ENCODE measurements at places on chromosomes 11 and 22.

DNA sequence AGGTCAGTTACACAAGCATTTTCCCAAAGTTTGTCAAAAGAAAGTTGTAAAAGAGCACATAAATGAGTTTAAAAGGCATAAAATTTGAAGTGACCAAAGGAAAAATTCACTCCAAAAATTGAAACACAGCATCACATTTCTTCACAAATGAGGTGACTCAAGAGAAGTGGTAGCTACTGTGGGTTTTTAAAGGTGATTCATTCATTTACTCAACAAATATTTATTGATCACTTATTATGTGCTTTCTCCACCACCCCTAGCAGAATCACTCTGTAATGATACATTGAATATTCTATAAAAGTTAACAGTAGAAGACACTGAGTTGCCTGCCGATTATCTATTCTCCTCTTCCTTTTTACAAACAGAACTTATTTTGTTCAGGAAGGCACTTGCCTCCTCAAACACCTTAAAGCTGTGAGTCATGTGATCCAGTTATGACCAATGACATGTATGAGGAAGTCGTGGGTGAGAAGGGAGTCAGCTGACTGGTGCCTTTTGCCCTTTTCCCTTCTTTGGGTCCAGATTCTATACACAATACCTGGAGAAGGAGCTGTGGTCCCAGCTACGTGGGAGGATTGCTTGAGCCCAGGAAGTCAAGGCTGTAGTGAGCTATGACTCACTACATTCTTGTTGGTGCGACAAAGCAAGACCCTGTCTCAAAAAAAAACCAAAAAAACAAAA lies 67.7 kb upstream of the CLNS1A start:
- peak; percentile 26 for DNase-seq

GRCh38 chr11:38510041-38510440 lies 1912.0 kb upstream of the RAG2 start:
- DNase-seq: no peak

- no peak for DNase-seq
These were observed 4.7 kb upstream of the MAJIN start for GRCh38 chr11:64976651-64977050.

DNA sequence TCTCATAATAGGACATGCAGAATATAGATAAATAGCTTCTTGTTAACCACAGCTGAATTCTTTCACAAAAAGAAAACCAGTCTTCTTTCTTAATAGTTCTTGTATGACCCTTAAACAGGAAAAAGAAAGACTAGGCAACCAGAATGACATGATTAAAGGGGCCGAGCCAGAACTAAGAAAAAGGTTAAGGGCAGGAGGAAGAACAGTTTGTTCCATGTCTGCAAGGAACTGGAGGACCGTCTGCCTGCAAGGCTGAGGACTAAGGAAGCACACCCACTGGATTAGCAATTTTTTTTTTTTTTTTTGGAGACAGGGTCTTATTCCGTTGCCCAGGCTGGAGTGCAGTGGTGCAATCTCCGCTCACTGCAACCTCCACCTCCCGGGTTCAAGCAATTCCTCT lies 26.0 kb upstream of the TMPRSS5 start:
- no peak for DNase-seq

Data from SW480 (cell line).